CD4-positive, alpha-beta T cell treated with Interleukin-4 for 4 hours (primary cell): ENCODE measurements at places on chromosomes 16 and 17.

DNA sequence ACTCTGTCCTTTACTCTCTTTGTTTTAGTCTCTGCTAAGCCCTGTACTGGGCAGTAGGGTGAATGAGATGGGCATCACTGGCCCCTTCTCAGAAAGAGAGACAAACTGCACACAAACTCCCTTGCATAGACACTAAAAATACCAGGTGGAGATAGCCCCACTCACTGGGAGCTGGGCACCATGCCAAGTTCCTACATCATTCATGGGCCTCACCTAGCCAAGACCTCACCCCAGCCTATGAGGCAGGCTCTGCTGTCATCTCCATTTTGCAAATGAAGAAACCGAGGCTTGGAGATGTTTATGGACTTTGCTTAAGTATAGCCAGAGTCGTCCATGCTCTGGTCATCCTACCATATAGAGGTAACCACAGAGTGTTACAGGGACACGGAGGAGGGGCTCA is 499.8 kb upstream of the CDH11 start:
- no peak for DNase-seq

DNA sequence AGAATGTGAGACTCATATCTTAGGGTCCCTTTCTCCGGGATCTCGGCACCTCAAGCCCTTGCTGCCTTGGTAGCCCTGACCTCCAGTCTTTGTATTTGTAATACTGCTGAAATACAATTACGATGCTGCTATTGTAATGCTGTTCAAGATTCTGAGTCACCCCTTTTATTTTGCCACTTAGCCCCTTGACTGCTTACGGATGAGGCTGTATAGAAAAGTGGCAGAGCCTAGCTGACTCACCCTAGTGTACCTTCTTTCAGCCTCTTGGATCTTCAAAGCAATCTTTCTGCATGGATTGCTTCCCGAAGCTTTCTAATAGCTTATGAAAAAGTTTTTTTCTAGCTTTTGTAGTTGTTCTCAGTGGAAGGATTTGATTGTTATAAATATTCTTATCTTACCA is 187.9 kb downstream of the KCNJ2 start:
- DNase-seq, result no peak

DNA sequence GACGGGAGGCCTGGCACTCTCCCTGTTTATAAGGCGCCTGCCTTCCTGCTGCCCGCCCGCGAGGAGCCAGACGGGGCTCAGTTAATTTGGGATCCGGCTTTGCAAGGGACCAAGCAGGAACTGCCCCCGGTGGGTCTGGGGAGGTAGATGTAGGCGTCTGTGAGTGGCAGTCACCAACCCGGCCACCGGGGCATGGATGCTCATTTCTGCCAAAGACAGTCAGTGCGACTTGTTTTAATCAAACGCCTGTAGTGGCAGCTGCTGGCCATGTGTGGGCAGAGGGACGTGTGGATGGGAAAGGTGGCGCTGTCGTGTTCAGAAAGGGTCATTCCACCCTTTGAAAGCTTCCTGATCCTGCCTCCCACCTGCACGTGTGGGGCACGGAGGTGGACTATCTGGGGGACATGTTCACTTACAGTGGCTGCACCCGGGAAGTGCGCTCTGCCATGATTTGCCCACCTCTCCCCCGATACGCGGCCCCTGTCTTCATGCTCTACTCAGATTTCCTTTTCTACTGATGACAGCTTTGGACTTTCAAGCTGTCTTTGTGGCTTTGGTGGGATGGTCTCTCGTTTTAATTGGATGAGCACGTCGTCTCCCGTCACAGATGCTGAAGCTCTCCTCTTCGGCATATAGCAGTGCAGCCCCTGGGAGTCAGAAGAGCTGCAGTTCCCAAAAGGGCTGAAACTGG is 60.3 kb upstream of the CIBAR2 start:
- no peak for DNase-seq

DNA sequence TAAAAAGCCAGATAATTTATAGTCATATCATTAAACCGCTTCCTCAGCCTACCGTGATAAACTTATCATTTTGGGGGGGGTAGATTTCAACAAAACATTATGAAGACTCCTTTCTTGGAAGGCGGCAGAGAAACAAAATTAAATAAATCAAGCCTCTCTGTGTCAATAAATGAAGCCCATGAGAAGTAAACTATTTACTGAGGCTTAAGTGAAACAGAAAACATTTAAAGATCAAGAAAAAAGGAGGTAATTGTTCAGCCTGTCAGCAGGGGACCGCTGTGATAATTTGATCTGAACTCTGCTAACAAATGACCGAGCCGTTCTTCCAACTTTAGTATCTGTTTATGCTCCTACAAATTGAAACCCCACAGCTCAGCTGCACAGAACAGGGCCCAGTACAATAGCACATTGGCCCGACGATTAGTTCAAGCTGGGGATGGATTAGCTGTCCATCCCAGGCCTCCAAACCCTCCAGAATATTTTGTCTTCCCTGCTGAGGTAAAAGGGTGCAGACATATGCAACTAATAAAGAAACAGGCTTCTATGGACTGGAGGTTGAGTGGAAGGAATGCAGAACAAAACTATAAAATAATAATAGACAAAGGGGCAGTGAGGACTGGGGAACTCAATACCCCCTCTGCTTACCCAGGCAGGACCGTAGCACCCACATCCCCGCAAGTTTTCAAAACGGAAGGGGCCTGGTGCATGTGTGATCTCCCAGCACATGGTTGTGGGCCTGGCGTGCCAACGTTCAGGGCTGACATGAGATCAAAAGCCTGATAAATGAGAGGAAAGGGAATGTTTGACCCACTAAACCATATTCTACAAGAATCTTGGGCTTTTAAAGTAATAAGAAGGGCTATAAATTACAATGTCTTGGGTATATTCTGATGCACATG is 298.1 kb upstream of the IRX5 start:
- DNase-seq, result no peak

GRCh38 chr17:79626156-79626890 is 15.5 kb upstream of the RBFOX3 start:
- no peak for DNase-seq
